ENCODE measurements at places on chromosomes 5 and 9.

DNA sequence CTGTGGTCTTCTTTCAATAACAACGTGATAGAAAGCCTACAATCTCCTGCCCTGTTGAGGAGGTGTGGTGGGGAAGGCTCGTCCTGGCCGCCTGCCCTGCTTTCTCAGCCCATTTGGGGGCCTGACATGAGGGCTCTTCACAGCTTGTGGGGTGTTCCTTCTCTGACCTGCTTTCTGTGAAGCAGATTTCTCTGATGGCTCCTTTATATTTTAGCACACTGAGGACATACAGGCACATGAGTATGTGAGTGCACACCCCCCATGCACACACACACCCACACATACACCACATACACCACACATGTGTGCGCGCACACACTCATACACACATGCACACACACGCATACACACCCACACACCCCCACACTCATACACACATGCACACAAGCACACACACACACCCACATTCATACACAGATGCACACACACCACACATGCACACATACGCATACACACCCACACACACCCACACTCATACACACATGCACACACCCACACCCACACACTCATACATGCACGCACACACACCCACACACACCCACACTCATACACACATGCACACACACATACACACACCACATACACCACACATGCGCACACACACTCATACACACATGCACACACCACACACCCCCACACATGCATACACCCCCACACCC lies 117.5 kb downstream of the COL5A1 start:
- DNase-seq, result no peak

DNA sequence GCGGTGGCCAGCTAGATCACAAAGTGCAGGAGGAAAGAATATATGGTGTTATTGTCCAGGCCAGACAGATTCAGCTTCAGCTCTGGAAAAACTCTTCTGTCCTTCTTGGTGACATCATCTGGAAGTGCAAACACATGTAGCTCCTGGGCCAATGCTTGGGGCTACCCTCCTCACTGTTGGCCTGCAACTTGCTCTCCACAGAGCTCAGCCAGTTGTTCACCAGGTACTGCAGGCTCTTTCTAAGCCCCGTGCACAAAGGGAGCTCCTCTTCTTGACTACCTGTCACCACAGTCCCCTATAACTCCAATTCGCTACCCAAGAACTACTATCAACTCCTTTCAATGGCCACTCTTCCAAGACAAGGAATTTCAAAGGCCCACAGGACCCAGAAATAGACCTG lies 1175.9 kb upstream of the CDH9 start:
- no peak for DNase-seq

DNA sequence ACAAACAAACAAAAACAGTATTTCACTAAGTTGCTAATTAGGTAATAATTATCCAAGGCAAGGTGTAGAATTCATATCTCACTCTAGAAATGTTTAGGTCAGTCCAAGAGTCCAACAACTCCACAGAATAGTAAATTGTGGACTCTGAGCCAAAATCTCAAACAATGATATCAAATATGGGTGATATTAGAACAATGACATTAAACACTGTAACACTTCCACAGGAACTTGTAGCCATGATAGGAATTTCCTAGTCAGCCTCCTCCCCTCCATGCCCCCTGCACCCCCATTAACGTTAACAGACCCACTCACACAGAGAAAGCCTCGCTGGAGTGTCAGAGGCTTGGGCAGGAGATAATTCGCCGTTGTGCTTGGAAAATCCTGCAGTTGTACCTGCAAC lies 305.0 kb upstream of the PIK3R1 start:
- DNase-seq, result no peak

DNA sequence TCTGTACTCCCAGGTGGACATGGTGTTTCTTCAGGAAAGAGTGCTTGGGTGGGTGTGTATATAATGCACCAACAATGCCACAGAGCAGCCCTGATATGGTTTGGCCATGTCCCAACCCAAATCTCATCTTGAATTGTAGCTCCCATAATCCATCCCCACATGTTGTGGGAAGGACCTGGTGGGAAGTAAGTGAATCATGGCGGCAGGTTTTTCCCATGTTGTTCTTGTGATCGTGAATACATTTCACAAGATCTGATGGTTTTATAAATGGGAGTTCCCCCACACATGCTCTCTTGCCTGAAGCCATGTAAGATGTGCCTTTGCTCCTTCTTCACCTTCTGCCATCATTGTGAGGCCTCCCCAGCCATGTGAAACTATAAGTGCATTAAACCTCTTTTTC lies 158.5 kb downstream of the NR3C1 start:
- no peak for DNase-seq

- no peak for DNase-seq
These were observed 4.5 kb downstream of the ZNF608 start for GRCh38 chr5:124741711-124742496.

DNA sequence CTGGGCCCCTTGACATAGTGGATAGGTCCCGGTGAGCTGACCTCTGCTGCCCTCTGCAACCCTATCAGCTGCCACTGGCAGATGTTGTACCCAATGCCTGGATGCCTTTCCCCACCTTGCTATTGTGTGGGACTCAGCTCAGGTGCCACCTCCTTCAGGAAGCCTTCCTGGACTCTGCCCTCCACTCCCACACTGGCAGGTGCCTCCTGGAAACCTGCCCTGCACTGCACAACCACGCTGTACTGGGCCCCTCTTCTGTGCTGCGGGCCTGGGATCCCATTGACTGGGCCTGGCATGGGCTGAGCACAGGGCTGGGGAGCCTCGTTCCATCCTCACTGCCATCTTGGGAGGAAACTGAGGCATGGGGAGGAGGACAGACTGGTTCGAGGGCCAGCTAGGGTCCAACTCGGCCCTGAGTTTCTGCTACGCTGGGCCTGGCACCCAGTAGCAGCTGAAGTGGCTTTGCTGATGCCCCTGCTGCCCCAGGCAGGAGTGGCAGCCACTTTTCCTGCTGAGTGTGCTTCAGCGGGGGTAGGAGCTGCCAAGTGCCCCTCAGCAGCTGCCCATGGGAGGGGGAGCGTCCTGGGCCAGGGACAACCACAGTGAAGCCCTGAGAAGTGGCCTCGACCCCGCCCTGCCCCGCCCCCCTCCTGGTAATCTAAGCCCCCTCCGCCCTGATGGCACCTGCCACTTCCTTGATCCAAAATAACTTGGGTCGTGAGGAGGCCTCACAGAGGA lies 1.3 kb downstream of the AK1 start:
- no peak for DNase-seq

GRCh38 chr9:113650207-113651131 lies 186.9 kb downstream of the RGS3 start:
- no peak for DNase-seq

DNA sequence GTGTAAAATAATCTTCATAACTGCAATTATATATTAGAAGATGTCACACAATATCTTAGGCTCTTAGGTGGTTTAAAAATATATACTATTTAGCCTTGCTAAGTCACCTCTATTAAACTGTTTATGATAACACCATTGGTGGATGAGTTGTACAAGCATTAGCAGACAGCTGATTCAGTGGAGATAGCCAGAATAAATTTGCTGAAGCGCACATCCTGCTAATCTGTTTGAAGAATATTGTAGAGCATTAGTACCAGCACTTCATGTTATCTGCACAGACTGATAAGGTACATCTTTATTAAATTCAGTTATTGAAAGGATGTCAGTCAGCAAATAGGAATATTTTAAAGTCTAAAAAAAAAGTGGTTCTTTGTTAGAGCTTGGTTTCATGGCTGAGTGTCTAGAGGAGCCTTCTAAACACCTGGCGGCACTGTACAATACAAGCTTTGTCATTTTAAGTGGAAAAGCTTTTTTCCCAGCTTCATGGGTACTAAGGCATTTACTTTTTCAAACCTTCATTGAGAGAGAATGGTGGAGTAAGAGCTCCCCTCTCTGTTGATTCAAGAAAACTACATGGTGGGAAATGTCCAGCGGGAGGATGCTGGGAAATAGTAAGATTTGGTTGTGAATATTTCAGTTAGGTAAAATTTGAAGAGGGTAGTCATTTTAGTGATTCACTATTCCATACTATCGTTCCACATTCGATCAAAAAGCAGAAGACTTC lies 275.1 kb downstream of the SLF1 start:
- no peak for DNase-seq

- no peak for DNase-seq
These were observed 204.5 kb downstream of the MCTP1 start for GRCh38 chr5:95080441-95080840.

DNA sequence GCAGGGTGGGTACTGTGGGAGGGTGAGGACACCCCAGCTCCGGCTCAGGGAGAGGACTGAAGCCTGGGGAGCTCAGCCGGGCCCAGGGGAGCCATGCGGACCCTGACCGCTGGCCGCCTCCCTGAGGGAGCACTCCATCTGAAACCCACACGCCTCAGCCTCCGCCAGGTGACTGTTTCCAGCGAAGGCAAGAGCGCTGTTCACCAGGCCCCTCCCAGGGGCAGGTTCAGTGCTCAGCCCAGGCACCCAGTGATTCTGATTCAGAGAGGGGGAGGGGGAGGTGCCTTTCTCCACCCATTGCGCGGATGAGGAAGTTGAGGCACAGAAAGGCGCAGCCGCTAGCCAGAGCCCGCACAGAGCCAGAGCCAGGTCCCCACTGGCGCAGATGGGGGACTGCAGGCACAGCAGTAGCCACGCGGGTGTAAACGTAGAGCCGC lies 27.0 kb downstream of the ADGRD2 start:
- DNase-seq, result no peak

DNA sequence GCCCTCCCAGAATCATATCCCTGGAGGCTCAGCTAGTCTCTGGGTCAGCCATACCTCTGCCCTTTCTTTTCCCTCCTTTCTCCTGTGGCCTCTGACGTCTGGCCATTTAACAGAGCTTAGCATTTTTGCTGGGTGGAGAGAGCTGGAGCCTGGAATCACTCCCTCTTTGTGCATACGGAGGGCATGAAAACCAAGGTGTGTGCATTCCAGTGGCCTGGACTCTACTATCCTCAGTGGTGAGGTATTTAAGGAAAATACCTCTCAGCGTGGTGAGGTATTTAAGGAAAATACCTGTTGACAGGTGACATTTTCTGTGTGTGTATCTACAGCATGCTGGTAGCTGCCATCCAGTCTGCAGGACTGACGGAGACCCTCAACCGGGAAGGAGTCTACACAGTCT lies 27.5 kb downstream of the TGFBI start:
- no peak for DNase-seq

DNA sequence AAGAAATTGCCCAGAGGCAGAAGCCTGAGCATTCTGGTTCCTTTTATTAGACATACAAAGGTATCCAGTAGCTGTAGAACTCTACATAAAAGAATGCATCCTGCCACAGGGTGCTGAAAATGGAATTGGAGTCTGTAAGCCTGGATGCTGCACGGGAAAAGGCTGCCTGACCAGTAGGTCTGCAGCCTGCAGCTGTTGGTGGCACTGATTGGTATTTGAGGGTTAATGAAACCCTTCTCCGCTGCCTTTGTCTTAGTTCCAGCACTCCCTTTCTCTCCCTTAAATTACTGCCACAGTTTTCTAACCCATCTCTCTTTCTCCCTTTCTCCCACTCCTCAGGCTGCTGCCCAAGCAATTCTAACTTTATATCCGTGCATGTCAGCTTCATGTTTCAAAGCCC lies 64.7 kb downstream of the BRINP1 start:
- DNase-seq, result no peak

GRCh38 chr9:2337627-2338026 lies 284.0 kb upstream of the VLDLR start:
- DNase-seq, result no peak

- no peak for DNase-seq
These were observed 1067.7 kb upstream of the COX7C start for GRCh38 chr5:85549836-85550599.

DNA sequence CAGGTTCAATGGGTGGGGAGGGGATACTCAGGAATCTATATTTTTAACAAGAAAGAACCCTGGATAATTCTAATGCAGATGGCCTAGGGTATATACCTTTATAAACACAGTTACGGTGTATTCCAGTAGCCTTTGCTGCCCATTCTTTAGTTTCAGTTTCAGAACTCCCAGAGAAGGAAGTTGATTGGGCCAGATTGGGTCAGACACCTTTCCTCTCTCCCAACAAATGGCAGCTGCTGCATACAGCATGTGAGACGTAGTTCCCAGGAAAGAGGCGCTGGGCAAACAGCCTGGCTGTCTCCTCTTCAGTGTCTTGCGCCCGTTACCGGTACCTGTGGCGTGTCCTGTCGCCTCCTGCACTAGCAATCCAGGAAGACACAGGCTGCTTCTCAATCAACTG lies 20.4 kb downstream of the ACO1 start:
- no peak for DNase-seq

- no peak for DNase-seq
These were observed 206.1 kb upstream of the ZNF608 start for GRCh38 chr5:124952566-124952965.

GRCh38 chr9:21964925-21965385 lies 29.2 kb downstream of the CDKN2A start:
- DNase-seq, result no peak

DNA sequence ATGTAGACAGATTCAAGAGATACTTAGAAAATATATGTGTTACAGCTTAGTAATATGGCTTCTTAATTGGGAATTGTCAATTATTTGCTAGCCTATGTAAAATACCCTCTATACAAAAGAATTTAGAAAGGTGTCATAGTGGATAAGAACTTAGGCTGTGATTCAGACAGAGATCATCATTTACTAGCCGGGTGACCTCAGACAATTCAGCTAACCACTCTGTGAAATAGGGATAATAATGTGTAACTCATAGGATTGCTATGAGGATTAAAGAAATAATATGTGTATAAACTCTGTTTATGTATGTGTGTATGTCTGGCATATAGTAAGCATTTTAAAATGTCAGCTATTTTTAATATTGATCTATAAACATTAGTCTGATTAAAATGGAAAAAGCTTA lies 5.9 kb upstream of the LARS1 start:
- DNase-seq, result no peak

DNA sequence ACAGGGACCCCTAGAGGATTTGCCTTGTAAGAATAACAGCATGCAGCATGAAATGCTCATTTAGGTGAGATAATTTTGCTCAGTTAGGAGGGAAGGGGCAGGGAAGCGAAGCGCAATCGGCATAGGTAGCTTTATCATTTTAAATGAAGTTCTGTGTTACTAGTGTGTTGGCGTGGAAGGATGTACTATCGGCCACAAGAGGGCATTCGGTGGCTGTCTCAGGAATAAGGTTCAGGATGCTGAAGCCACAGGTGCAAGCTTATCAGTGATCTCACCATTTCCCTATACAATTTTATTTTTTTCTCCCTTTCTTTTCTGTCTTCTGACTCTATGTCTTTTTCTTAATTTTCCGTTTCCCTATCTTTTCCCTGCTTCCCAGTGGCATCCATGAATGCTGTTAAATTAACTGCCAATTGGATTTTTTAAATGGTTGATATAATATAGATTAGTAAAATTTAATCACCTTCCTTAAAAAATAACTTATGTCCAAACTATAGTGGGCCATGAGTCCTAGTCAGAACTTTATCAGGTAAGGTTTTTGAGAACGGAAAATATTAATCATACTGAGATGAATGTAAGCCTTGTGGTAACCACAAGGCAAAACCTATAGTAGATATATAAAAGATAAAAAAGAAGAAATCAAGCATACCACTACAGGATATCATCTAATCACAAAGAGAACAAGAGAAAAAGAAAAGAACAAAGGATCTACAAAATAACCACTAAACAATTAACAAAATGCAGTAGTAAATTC lies 1.2 kb upstream of the INSL6 start:
- peak; percentile 3 for DNase-seq

GRCh38 chr5:145777445-145778063 lies 57.6 kb downstream of the PRELID2 start:
- no peak for DNase-seq

GRCh38 chr5:143249851-143250250 lies 153.6 kb downstream of the NR3C1 start:
- no peak for DNase-seq

Data from BJ (cell line).